Hair follicle dermal papilla cell (primary cell): ENCODE measurements at places on chromosomes 7 and 10. TPM values are rescaled to one million over a fixed set of nuclear protein-coding genes. Genes with fewer than 3 reads are reported as not detected.

SEMA3E gene
- 0.49 and 0.97 TPM in 2 replicates for total RNA-seq

ATP5F1C gene
- total RNA-seq, result 145 and 172 TPM in 2 replicates

MALRD1 gene
- total RNA-seq, result 0.61 and 3.7 TPM in 2 replicates

AZGP1 gene
- 0.12 TPM in 1 of 2 replicates, not detected in the other for total RNA-seq

COMTD1 gene
- total RNA-seq, result 12.8 and 14.6 TPM in 2 replicates

MUC3A gene
- not detected in 2 replicates for total RNA-seq

ACADSB gene
- 7.5 and 8.4 TPM in 2 replicates for total RNA-seq

SAMD8 gene
- total RNA-seq, result 39.3 and 42.8 TPM in 2 replicates
